ENCODE measurements at places on chromosomes 11 and 22.

GRCh38 chr11:129852125-129852740, 36.6 kb downstream of the TMEM45B start:
- DNase-seq = no peak

GRCh38 chr11:45285930-45286632, at the start of gene SYT13:
SYT13 (minus strand) TSS chr11:45286341; CDS start chr11:45286207, 134 bp downstream.
- no peak for DNase-seq

- no peak for DNase-seq
These were observed 3.8 kb downstream of the CSNK1E start for GRCh38 chr22:38313384-38313955.

- no peak for DNase-seq
These were observed 34.7 kb downstream of the NECTIN1 start for GRCh38 chr11:119694334-119694733.

GRCh38 chr22:49748514-49748913, 79.2 kb downstream of the BRD1 start:
- no peak for DNase-seq

DNA sequence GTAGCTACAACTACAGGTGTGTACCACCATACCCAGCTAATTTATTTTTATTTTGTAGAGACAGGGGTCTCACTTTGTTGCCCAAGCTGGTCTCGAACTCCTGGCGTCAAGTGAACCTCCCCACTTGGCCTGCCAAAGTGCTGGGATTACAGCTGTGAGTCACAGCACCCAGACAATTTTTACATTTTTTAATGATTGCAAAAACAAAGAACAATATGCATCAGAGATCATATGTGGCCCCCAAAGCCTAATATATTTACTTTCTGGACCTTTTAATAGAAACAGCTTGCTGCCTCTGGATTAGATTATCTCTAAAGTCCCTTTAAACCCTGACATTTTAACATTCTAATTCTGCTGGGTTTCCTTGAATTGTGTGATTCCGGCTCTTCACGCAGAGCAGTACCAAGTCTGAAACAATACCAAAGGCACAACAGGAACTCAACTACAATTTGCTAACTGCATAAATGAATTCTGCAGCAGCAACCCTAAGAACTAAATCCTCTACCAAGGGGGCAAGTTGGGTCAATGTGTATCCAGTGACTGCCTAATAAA, 25.0 kb downstream of the RAB30 start:
- DNase-seq = no peak

DNA sequence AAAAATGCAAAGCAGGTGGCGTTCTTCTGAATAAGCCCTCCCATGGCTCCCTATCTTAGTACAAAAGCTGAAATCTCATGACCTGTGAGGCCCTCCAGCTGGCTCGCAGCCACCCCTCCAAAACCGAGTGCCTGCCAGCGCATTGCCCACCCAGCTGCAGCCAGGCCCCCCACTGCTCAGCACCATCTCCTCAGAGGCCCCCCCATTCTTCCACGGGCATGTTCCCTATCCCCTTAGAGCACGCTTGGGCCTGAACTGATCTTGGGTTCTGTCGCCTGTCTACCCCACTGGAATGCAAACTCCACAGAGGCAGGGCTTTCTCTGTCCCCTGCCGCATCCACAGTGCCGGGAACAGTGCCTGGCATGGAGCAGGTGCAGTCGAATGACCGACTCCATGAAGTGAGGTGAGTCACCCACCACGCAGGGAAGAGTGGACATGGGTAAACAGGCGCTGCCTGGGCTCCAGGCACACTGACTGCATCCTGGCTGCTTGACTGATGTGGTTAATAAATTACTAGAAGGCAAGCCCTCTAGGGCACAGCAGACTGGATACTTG, 11.3 kb upstream of the EFCAB6 start:
- no peak for DNase-seq

DNA sequence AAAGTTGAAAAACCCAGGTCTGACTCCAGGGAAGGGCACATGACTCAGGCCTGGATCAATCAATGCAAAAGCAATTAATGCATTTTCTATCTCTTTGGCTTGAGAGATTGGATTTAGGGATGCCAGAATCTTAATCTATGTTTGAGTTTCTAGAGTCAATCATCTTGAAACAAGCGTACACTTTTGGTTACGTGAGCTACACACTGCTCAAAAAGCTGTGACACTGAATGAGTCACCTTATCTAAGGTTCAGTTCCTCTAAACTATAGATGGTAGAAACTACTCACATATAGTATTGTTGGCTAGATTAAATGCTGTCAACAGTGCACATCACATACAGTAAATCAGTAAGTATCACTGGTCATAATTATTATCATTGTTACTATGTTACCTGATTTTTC, 24.2 kb downstream of the MRE11 start:
- no peak for DNase-seq

GRCh38 chr11:124586238-124586860, 16.6 kb downstream of the OR8A1 start:
- peak; percentile 1 for DNase-seq

DNA sequence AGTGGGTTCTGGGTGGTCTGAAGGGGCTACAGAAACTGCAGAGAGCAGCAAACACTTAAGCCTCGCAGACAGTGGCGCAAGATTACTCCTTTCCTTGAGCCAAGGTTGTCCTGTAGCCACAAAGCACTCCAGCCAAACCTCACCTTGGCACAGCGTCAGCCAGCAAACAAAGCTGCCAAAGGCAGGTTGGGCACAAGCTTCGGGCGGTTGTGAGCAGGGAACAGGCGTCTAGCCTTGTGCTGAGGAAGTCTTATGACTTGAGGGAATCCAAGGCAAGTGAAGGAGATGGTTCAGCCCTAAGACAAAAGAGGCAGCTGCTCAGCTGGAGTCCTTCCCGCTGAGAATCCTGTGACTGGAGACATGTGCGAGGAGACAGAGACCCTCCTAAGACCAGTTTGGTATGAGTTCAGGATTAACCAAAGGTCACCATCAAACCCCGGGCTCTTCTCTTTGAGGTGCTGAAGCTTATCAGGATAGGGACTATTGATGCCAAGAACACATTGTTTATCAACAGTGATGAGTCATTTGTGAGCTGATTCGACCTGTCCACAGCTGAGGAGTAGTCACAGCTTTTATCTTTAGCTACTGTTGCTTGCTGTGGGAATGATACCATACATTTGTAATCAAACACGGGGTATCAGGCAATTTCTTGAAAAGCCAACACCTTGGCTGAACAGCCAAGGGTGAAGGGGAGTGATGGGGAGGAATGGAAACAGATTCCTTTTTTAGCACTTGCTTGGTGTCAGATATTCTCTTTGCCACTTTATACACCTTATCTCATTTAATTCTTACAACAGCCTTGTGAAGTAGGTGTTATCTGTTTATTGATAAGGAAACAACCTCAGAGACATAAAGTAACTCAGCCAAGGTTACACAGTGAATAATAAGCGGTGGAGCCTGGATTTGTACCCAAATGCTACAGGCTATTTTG, 4.6 kb downstream of the ADM start:
- DNase-seq = no peak

DNA sequence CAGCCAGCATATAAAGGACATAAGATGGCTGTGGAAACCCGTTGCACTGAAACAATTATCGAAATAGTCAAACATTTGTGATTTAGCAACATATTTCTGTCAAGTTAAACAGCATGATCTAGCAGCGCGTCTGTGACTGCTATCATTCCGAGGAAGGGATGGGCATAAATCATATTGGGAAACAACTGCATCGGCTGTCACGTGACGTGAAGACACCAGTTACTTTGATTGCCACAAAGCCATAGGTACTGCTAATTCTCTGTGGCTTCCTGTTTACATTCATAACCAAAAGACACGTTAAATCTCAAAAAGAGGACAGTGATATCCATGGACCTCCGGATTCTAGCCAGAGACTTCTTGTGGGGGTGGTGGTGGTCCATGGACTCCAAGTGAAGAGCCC, 87.8 kb downstream of the CACNA1I start:
- DNase-seq = no peak

- no peak for DNase-seq
These were observed 9.1 kb upstream of the SERHL2 start for GRCh38 chr22:42544686-42545085.

DNA sequence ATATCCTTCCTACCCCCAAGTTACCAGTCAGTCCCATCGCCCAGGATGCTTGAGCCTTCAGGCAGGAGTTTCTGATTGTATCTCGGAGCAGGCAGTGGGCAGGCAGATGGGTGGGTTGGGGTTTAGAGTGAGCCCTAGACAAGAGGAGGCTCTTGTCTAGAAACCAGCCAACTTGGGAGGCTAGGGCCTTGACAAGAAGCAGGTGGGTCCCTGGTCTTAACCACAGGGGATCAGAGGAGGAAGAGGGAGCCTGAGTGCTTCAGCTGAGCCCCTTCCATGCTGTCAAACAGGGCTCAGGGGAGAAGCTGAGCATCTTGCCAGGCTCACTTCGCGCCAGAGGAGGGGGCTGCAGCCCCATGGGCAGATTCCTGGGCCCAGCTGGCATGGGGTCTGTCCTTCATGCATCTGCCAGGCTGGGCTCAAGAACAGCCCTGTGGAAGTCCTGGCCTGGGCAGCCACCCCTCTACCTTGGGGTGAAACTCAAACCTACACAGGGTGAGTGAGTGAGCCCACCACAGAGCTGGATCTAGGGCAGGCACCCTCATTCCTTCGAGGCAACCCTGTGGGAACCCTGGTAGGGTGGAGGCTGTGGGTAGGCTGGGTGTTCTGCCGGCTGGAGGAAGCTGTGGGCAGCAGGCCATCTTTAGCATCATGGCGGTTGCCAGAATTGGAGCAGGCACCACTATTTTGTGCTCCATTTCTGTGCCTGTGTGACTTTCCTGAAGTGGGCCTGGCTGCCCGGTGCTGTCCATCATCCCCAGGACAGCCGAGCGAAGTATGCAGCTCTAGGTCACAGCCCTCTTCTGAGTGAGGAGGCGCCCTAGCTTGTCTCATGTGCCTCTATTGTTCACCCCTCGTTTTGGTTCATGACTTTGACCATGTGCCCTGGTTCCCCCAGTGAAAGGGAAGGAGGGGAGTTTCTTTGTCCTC, 108.1 kb downstream of the MORC2 start:
- no peak for DNase-seq

DNA sequence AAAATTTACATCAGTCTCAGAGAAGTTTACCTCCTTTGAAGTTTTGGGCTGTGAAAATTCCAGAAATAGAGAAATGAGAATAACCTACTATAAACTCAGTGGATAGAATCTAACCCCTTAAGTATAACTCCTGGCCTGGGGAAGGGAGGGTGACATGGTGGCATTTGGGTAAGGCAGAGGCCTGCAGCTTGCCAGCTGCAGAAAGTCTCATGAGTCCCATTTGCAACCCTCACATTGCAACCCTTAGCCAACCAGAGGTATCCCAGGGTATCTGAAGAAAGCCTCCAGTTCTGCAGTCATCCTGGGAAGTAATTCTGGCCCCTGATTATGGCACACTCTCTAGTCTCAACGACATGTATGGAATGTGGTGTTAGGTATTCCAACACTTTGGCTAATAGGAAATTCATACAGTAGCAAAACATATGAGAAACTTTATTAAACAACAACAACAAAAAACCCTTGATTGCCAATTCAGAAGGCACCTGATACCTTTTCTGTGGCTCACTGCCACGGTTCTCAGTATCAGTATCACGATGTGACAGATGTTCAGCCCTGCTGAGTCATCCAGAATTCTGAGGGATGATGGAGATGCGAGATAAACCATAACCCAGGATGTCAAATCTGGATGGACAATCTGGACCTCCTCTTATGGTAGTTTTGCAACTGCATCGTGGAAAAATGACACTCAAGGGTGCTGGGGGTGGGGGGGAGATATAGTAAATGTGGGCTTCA, 743.4 kb downstream of the NELL1 start:
- DNase-seq = no peak

DNA sequence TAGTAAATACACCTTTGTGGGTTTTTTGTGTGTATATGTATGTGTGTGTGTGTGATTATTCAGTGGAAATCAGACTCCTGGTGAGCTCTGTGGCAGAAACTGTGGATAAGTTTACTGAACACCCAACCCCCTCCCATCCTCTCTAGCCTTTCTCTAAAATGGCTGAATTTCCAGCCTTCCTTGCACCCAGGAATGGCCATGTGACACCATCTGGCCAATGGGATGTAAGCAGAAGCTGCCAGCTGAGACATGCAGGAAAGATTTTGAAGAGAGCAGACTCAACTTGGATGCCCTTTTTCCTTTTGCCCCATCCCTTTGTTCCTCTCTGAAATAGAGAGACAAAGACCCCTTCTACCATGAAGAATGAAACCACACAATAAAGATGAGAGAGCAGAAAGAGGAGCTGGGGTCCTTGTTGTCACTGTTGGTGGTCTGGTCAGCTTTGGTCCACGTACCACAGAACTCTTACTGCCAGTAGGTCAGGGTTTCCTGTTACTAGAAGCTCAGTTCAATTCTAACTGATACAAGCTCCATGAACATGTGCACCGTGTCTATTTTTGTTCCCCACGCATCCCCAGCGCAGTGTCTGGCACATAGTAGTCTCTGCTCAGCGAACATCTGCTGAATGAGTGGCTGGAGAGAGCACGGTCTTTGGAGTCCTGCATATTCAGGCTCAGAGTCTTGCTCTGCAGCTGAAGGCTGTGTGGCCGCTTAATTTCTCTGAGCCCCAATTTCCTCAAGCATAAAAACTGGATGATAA, 57.5 kb downstream of the SEZ6L start:
- DNase-seq = no peak

GRCh38 chr11:87466223-87466622, 428.5 kb downstream of the TMEM135 start:
- DNase-seq = no peak

DNA sequence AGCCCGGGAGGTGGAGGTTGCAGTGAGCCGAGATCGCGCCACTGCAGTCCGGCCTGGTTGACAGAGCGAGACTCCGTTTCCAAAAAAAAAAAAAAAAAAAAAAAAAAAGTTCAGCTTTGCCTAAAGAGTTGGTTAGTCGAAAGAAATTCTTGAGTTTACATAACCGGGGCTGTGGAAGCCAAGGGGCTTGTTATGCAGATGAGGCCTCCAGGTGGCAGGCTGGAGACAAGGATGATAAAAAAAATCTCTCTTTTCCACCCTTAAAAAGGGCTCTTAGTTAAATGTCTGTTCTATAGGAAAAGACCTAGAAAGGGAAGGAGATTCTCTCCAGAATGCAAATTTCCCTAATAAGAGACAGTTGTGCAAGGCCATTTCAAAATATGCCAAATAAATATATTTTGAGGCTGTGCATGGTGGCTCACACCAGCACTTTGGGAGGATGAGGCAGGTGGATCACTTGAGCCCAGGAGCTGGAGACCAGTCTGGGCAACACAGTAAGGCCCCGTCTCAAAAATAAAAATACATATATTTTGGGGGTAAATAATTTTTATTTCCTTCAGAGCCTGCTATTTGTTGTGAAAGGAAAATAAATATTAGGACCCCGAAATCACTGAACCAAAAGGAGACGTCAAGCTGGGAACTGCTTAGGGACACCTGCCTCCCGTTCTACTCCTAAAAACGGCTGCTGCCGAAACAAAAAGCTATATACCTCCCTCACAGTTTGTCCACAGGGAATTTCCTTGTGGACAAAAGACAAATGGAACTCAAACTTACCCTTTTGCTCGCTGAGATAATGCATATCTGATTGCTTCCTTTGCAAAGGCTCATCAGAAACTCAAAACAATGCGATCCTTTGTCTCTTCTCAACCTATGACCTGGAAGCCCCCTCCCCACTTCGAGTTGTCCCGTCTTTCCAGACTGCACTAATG, 2.4 kb upstream of the IFITM2 start:
- no peak for DNase-seq

- no peak for DNase-seq
These were observed 85.3 kb upstream of the HORMAD2 start for GRCh38 chr22:29994943-29995342.

GRCh38 chr11:93733474-93733873, 7.8 kb downstream of the TAF1D start:
- no peak for DNase-seq

GRCh38 chr11:56271092-56271491, 2.9 kb upstream of the OR5T1 start:
- no peak for DNase-seq

Measured in stimulated activated CD8-positive, alpha-beta memory T cell treated with anti-CD3 and anti-CD28 coated beads, Interleukin-7, amount 100 ng/mL, for 1 hour (primary cell).